Activated naive CD8-positive, alpha-beta T cell treated with anti-CD3 and anti-CD28 coated beads, Interleukin-2, amount 10 ng/mL, durations not matched to agents 7 days and 5 days (primary cell): ENCODE measurements at places on chromosomes 1 and 21.

- H3K4me3 ChIP-seq = no peak overlapping the region
- no peak for DNase-seq
- no peak overlapping the region for H3K27ac ChIP-seq
- no peaks in the 10 kb centered on the region for H3K36me3 ChIP-seq
- peaks cover 18% of the 10 kb centered on the region for H3K4me1 ChIP-seq
Measured at GRCh38 chr1:59138402-59138801, 158.5 kb upstream of the FGGY start.

- no peak overlapping the region for H3K27ac ChIP-seq
- no peaks in the 10 kb centered on the region for H3K4me1 ChIP-seq
- no peaks in the 10 kb centered on the region for H3K36me3 ChIP-seq
- H3K4me3 ChIP-seq = no peak overlapping the region
- H3K27me3 ChIP-seq = no peaks in the 10 kb centered on the region
- no peak for DNase-seq
Measured at GRCh38 chr1:236975461-236975860, 28.8 kb downstream of the MT1HL1 start.

GRCh38 chr21:37435711-37436110 lies 69.1 kb downstream of the DYRK1A start:
- H3K27me3 ChIP-seq = no peaks in the 10 kb centered on the region
- H3K4me3 ChIP-seq = no peak overlapping the region
- no peak overlapping the region for H3K27ac ChIP-seq
- no peak for DNase-seq
- H3K36me3 ChIP-seq = peaks cover 19% of the 10 kb centered on the region

GRCh38 chr1:29269382-29269781 lies 33.1 kb downstream of the PTPRU start:
- H3K4me3 ChIP-seq = no peak overlapping the region
- H3K27me3 ChIP-seq = peaks cover 49% of the 10 kb centered on the region
- DNase-seq = no peak
- no peaks in the 10 kb centered on the region for H3K4me1 ChIP-seq

GRCh38 chr1:54708385-54708784 lies 7.3 kb upstream of the TTC4 start:
- H3K27ac ChIP-seq = no peak overlapping the region
- no peak overlapping the region for H3K4me3 ChIP-seq
- H3K36me3 ChIP-seq = no peaks in the 10 kb centered on the region
- H3K27me3 ChIP-seq = peaks cover 3% of the 10 kb centered on the region
- H3K4me1 ChIP-seq = no peaks in the 10 kb centered on the region
